ENCODE measurements at places on chromosomes 11 and 22.

DNA sequence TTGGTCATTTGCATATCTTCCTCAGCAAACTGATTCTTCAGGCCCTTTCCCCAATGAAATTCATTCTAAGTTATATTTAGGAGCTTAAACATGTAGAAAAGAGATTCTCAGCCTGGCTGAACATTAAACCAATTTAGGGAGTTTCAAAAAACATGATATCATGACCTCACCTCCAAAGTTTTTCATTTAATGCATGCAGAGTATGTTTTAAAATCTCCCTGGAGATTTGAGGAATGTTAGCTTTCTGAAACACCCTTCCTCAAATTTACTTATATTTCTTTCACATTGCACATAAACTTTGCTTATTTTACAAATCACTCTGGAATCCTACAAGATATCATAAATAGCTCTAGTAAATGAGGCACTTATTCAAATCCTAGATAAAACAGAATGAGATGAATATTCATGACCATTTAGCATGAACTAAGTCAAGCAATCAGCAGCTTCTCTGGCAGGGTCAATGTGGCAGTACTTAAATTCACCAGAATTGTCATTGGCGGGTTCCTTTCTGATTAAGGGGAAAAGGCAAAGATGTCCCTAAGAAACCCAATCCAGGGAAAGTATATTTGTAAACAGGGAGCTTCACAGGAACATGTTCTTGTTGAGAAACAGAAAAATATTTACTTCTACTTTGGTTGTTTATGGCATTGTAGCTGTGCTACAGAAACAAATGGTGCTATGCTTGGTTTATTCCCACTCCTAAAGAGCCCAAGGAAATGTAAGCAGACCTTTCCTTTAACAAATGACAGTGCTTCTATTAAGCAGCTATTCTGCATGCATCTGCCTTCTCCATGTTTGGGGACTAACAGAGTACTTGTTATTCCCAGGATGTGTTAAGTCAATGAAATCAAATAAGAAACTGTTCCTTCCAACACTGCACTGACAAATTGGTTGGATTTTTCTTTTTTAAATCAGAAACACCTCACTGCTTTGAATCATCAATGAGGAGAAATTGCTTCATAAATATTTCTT is 162.3 kb downstream of the C11orf87 start:
- DNase-seq: no peak

GRCh38 chr11:44177905-44178304 is 82.4 kb downstream of the EXT2 start:
- no peak for DNase-seq

- no peak for DNase-seq
These were observed 32.3 kb downstream of the TPBGL start for GRCh38 chr11:75272821-75273301.

GRCh38 chr11:28625532-28625931 is 517.3 kb downstream of the METTL15 start:
- no peak for DNase-seq

- no peak for DNase-seq
These were observed 15.2 kb downstream of the SERPINH1 start for GRCh38 chr11:75577207-75577606.

DNA sequence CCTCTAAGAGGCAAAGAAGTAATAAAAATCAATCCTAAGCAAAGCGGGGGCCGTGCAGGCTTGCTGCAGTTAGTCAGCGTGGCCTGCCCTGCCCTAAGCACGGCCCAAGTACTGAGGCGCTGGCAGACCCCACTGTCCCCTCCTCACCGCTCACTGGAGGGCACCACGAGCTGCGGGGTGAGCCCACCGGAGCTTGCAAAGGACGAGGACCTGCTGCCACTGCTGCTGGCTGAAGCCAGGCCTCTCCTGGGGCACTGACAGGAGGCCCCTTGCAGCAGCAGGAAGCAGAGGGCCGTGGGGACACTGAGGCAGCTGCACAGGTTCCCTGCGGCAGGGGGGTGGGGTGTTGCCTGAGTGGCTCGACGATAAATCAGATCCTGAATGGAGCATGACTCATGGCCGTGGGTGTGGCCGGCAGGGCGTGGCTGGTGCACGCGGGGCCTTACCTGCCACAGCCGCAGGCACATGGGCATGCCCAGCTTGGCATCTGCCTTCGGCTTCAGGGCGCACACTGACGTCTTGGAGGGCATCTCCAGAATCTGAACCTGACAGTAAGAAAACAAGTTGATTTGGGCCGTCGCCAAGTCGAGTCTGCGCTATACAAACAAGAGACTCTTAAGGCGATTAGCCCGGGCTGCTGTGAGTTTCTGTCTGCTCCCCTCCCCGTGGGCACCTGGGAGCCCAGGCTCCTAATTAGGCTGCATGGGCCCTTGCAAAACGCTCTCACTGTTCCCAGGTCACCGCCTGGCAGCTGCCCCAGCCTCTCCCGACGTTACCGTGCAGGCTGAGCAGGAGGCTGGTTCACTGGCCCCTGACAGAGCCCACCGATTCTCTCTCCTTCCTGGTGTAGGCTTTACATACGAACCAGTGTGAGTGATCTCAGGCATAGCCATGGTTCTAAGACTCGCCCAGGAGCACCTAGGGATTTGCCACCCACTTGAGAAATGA is 45.9 kb downstream of the TBX1 start:
- DNase-seq: no peak

DNA sequence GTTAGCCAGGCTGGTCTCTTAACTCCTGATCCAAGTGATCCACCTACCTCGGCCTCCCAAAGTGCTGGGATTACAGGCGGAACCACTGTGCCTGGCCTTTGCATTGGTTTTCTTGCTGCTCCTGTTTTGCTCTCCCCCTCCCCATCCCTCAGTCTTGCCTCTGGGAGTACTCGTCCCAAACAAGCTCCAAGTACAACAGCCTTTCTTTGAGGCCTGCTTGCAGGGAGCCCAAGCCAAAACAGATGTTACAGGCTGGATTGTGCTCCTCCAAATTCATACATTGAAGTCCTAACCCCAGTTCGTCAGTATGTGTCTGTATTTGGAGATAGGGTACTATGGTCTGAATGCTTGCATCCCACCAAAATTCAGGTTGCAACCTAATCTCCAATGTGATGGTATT is 8.6 kb downstream of the IGLL1 start:
- DNase-seq: no peak

- no peak for DNase-seq
These were observed 101.1 kb upstream of the IGLL5 start for GRCh38 chr22:22786301-22787115.

GRCh38 chr11:72578991-72579815 is 95.0 kb downstream of the PDE2A start:
- no peak for DNase-seq

All from epithelial cell of proximal tubule (primary cell).